HS-27A (cell line): ENCODE measurements at places on chromosomes 13 and 19.

DNA sequence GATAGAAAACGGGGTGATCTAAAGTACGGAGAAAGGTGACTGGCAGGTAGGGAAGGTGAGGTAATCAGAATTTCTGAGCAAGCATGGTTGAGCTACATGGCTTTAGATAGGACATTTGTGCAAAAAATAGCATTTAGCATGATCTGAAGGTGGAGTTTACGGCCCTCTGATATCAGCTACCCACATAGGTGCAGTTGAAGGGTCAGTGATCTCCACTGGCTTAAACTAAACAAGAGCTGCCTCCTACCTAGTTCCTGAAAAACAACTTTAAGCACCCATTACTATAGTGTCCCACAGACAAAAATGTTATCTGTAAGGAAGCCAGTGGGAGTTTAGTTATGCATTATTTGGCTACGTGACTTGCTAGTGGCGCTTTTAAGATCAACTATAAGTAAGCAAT, 1.2 kb upstream of the CASP14 start:
- DNase-seq, result no peak

DNA sequence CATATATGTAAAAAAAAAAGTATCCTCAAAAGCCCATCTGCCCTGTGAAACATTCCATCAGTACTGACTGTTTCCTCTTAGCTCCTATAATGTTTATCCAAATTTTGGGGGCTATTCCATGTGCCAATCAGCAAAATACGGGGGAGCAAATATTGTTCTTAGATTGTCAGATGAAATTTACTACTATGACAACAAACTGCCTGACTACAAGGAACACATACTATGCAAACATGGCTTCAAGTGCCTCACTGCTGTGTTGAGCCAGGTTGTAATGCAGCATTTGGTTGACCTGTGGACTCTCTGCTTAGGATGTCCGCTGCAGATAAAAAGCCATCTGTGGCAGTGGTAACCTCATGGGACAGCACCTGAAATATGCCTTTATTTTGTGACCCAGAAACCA, 98.2 kb upstream of the SCEL start:
- no peak for DNase-seq

DNA sequence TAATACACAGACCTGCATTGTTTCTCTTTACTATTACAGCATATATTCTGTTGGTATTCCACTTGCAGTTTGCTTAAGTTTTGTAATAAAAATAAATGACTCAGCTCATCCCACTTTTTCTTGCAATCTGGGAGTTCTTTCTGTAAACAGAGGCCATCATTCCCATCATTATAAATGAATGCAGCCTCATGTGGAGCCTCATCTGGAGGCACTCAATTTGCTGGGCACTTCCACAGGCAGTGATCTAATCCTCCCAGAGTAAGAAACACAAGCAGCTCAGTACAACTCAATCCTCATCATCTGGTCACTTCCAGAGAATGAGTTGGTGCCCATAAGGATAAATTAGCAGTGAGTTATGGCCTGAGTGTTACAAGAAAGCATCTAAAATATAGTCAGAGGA, 2801.9 kb downstream of the PCDH9 start:
- no peak for DNase-seq

DNA sequence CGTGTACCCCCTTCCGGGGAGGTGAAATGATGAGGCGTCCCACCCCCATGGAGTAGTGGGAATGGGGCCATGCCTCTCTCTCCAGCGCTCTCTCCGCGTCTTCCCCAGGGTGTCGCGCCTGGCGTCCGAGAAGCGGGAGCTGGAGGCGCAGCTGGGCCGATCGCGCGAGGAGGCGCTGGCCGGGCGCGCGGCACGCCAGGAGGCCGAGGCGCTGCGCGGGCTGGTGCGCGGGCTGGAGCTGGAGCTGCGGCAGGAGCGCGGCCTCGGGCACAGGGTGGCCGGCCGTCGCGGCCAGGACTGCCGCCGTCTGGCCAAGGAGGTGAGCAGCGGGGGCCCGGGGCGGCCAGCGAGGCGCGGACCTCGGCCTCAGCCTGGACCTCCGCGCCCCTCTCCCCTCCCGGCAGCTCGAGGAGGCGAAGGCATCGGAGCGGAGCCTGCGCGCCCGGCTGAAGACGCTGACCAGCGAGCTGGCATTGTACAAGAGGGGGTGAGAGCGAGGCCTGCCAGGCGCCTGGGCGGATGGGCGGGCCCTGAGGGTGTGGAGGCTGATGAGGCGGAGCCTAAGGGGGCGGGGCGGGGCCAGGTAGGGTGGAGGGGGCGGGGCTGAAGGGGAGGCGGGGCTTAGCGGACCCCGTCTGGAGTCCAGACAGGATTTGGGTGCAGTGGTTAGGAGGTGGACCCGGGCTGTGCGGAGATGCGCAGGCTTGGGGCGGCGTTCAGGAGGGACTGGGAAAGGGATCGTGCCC, 7.7 kb downstream of the PGLYRP1 start:
- no peak for DNase-seq
